ENCODE measurements at places on chromosomes 5 and 9.

DNA sequence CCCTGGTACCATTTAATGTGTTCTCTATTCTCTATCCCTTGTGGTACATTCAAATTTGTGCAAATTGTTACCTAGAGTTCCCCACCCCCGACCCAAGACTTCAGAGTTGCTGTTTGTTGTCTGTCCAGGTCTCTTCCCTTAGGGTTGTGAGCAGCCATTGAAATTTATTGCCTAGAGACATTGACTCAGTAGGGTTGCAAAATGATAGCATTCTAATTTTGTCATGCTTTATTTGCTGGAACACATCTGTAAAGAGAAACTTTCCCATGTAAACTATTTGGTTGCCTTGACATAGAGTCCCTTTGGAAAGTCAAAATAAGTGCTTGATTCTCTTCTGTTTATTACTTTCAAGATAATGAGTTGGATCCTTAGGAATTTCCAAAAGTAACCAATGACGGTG is 91.7 kb upstream of the KLF9 start:
- no peak for DNase-seq

DNA sequence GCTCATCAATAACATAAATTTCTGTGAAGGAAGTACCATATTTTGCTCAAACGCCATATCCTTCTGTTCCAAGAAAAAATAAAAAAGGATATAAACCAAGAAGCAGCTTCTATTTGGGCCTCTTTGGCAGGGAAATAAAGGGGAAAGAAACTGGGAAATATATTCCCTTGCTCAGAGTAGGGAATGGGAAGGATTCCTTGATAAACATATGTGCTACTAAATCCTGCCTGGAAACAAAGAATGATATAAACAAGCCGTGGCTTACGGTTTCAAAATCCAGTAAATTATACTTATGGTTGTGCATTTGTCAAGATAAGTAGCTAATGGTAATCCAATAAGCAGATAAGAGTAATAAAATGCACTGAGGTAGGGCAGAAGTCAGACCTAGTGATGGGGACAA is 481.6 kb downstream of the NTRK2 start:
- no peak for DNase-seq

GRCh38 chr5:96626956-96627355 is 35.2 kb upstream of the CAST start:
- no peak for DNase-seq

DNA sequence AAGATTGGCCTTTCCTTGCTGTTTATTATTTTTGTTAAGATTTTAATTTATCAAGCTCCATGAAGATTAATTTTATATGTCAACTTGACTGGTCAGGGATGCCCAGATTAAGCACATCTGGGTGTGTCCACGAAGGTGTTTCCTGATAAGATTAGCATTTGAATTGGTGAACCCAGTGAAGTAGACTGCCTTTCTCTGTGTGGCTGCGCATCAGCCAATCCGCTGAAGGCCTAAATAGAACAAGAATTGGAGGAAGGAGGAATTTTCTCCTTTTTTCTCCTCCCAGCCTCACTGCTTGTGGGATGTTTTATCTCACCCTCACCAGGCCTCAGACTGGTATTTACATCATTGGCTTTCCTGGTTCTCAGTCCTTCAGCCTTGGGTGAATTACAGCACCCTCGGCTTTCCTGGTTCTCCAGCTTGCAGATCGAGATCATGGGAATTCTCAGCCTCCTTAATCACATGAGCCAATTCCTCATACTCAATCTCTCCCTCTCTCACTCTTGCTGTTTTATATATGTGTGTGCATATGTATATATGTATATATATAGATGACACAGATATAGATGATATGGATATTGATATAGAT is 135.4 kb upstream of the SPEF2 start:
- DNase-seq = no peak

- no peak for DNase-seq
Measured at GRCh38 chr5:421901-422300, 21.1 kb upstream of the EXOC3 start.

- DNase-seq = no peak
Measured at GRCh38 chr5:73327908-73328455, 120.6 kb downstream of the FOXD1 start.

GRCh38 chr9:96062854-96063253 is 187.4 kb downstream of the ERCC6L2 start:
- DNase-seq = no peak

DNA sequence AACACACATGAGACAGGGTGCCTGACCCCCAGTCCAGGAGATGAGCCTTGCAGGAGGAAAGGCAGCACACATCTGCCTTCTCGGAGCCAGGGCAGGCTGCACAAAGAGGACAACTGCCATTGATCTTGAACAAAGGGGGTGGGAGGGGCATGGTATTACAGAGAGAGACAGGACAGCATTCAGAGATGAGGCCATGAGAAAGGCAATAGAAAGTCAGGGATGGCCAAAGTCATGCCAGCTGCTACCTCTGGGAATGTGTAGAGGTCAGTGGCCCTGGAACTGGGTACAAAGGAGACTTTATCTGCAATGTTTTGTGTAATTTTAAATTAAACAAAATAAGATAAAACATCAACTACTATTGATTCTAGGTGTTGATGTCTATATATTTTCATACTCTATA is 43.2 kb downstream of the WDR36 start:
- no peak for DNase-seq

- DNase-seq = no peak
Measured at GRCh38 chr5:180624587-180624986, 24.8 kb downstream of the FLT4 start.

DNA sequence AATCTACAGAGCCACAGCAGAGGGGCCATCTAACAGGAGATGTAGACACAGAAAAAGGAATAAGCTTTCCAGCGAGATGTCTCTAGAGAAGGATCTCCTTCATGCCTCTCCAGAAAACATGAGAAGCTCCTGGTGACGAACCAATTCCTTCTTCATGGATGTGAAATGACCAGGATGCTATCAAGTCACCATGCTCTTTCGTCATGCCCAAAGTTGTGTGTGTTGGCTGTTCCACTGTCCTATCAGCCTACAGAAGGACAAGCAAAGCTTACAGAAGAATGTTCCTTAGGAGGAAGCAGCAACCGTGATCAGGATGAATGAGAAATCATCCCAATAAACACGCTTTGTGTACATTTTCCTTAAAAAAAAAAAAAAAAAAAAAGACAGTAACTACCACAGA is 54.4 kb downstream of the ALDH7A1 start:
- DNase-seq = no peak

- DNase-seq = no peak
Measured at GRCh38 chr9:107733523-107733894, 243.9 kb upstream of the KLF4 start.

- no peak for DNase-seq
Measured at GRCh38 chr9:94853887-94854286, 127.4 kb downstream of the AOPEP start.

DNA sequence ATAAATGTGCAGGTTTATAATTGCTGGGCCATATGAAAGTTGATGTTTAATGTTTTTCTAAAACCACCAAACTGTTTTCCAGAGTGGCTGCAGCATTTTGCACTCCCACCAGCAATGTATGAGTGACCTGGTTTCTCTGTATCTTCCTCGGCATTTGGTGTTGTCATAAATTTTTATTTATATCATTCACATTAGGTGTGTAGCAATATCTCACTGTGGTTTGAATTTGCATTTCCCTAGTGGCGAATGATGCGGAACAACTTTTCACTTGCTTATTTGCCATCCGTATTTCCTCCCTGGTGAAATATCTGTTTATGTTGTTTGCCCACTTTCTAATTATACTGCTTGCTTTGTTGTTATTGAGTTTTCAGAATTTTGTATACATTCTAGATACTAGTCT is 295.7 kb upstream of the TUT7 start:
- no peak for DNase-seq

DNA sequence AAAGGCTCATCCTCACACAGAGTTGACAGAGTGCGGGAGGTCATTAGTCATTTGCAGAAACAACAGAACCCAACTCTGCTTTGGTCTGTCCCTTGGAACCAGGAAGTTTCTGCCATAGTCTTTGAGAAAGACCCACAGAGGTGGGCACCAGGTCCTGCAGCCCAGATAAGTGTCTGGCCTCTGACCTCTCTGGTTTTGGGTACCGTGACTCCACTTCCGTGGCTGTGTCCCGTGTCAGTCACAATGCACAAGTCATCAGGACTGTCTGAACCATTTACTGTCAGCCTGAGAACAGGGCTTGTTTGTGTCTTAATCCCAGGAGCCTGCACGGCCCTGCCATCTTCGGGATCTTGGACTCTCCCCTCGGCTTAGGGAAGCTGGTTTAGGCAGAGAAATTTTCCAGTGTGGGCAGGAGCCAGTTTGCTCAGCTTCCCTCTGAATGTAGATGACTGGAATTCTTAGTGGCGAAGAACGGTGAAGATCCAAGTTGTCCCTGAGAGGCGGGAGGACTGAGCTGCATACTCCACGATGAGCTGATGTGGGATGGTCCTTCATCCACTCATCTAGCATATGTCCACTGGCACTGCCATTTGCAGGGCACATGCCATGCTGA is 11.9 kb downstream of the GSN start:
- no peak for DNase-seq

GRCh38 chr9:130940693-130941576 is 1.9 kb upstream of the FIBCD1 start:
- DNase-seq = peak; percentile 67

DNA sequence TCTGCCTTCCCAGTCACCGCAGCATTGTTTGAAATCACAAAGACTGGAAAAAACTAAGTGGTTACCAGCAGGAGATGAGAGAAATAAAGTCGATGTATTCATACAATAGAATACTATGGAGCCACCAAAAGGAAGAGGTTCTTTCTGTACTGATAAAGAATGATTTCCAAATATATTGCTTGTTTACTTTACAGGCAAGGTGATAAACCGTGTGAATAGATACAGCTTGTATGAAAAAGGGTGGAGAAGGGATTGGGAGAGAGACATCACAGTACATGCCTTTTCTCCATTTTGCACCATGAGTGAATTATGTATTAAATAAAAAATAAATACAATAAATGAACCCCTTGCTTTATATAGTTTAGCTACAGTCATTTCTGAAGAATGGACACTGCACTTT is 91.7 kb downstream of the RFK start:
- DNase-seq = no peak

GRCh38 chr5:60356745-60357144 is 343.2 kb downstream of the DEPDC1B start:
- no peak for DNase-seq

DNA sequence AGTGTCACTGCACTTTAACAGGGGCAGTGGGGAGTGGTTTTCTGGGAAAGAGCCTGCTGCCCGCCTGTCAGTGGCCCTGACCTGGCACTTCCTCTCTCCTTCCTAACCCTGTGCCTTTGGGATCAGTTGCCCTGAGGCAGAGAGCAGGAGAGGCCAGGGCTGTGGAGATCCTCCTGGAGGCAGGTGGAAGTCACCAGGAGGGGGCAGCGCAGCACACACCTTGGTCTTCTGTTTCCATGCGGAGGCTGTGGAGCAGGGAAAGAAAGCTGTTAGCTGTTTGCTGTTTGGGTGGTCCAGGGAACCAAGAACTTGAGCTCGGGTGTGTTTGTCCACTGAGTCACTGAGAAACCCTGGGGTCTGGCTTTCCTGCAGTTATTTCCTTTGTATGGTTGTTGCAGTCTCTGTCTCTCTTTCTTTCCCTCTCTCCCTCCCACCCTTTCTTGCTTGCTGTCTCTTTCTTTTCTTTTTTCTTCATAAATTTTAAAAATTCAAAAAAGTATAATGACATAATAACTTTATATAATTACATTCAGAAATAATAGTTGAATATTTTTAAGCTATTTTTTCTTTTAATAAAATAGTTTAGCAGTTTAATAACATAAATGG is 28.1 kb downstream of the NTRK2 start:
- DNase-seq = peak; percentile 39

- no peak for DNase-seq
Measured at GRCh38 chr5:35247648-35248034, 17.4 kb upstream of the PRLR start.

DNA sequence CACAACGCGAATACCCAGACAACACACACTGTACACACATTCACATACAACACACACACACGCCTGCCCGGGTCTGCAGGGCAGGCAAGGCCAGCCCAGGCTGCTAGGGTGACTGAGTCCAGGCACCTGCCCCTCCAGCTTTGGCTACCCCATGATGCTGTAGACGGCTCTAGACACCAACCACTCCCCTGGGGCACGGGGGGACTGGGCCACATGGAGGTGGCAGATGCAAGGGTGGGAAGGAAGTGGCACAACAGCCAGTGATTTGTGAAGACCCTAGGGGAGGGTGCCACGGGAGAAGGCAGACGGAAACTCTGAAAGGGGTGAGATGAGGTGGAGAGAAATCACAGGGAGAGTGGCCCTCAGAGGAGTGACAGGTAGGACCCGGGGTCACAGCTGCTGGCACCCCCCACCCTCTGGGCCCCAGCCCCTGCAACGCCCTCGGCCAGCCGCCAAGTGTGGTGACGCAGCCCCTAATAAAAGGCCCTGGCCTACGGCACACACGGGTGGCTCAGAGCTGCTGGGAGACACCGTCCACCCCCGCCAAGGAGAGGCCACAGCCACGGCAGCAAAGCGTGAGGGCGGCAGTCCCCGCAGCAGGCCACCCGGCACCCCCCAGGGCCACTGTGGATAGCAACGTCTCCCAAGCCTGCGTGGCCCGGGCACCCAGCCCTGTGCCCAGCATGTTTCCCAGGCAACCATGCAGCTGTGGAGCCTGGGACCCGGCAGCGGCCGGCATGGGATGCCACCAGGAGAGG is 6.6 kb upstream of the CCDC187 start:
- DNase-seq = no peak

GRCh38 chr5:1315709-1316587 is 21.1 kb upstream of the TERT start:
- no peak for DNase-seq

GRCh38 chr5:104178829-104179456 is 616.4 kb upstream of the NUDT12 start:
- no peak for DNase-seq

GRCh38 chr5:107282061-107282460 is 388.7 kb downstream of the EFNA5 start:
- no peak for DNase-seq

GRCh38 chr9:127968700-127969383 is 11.9 kb downstream of the EEIG1 start:
- DNase-seq = no peak

DNA sequence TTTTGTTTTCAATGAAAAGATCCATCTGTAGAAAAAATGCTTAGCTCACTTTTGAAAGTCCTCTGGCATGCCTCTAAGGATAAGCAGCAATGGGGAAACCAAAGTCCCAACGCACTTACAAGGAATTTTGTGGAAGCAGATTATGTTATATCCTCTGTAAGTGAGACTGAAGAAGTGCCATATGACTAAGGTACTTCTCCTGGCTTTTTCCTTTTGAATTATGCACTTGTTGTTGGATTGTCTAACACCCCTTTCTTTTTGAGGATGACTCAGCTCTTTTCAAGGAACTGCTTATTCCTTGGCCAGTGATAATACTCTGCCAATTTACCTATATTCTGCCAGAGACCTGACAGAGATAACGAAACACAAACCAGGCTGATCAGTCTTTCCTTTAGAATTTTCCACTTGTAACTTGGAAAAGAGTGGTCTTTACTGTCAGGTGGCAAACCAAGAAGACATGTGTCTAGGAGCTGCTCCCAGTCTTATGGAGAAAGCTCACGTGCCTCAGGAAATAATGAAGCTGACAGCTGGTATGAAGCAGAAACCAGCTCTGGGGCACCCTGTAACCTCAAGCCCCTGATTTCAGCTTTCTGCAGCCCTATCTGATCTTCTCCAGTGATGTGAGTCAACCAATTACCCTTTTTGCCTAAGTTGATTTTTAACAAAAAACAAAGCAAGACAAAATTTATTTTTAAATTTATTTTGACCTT is 290.8 kb upstream of the FBXL7 start:
- DNase-seq = no peak

GRCh38 chr5:102969641-102970040 is 150.3 kb downstream of the GIN1 start:
- no peak for DNase-seq
